A549 (cell line): ENCODE measurements at places on chromosomes 6 and 20. TPM values are rescaled to one million over a fixed set of nuclear protein-coding genes. Genes with fewer than 3 reads are reported as not detected.

Gene CCN6
- not detected in 3 replicates for polyA plus RNA-seq

Gene RSPO3
- 119 to 128 TPM (median 120 TPM) in 3 replicates for polyA plus RNA-seq

Gene FAM83D
- 53.4 to 59.5 TPM (median 58.3 TPM) in 3 replicates for polyA plus RNA-seq

Gene DDO
- 0.05 to 0.08 TPM in 2 of 3 replicates, not detected in the other for polyA plus RNA-seq

Gene ARFGEF3
- 0.15 to 0.25 TPM (median 0.18 TPM) in 3 replicates for polyA plus RNA-seq

Gene TSHZ2
- not detected in 3 replicates for polyA plus RNA-seq

Gene TREM1
- polyA plus RNA-seq, result not detected in 3 replicates

Gene STMND1
- not detected in 3 replicates for polyA plus RNA-seq

Gene BTN2A1
- 19.2 to 20.3 TPM (median 19.3 TPM) in 3 replicates for polyA plus RNA-seq

Gene GHRH
- polyA plus RNA-seq, result not detected in 3 replicates

Gene BACH2
- polyA plus RNA-seq, result 0.01 to 0.13 TPM (median 0.10 TPM) in 3 replicates

Gene DPPA5
- not detected in 3 replicates for polyA plus RNA-seq

Gene TNF
- polyA plus RNA-seq, result not detected in 3 replicates
